ENCODE measurements at places on chromosomes 1 and 21.

DNA sequence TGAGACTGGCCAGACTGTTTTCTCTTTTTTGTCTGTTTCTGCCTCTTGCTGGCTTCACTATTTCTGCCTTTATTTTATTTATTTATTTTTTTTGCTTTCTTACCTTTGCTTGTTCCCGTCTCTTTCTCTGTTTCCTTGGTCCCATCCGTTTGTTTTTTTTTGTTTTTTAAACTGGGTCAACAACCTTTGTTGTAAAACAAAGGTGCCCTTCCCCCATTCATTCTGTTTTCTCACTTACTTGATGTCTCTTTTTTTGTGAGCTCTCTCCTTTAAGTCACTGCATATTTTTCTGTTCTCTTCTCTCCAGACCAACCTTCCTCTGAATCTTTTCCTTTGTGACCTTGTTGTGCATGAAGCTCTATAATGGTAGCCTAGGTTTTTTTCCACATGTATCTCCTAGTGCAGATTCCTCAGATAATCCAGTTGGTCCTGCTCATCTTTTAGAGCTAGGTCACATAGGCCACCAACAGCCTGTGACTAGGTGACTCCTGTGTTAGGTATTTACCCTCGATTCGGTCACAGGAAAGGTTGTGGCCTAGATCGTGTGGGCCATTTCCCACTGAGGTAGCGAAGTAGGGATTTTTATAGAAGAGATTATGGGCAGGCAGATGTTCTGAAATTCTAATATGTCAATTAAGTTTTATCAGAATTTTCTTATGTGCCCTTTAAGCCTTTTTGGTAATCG, 15.9 kb downstream of the GNAI3 start:
- no peak for DNase-seq

DNA sequence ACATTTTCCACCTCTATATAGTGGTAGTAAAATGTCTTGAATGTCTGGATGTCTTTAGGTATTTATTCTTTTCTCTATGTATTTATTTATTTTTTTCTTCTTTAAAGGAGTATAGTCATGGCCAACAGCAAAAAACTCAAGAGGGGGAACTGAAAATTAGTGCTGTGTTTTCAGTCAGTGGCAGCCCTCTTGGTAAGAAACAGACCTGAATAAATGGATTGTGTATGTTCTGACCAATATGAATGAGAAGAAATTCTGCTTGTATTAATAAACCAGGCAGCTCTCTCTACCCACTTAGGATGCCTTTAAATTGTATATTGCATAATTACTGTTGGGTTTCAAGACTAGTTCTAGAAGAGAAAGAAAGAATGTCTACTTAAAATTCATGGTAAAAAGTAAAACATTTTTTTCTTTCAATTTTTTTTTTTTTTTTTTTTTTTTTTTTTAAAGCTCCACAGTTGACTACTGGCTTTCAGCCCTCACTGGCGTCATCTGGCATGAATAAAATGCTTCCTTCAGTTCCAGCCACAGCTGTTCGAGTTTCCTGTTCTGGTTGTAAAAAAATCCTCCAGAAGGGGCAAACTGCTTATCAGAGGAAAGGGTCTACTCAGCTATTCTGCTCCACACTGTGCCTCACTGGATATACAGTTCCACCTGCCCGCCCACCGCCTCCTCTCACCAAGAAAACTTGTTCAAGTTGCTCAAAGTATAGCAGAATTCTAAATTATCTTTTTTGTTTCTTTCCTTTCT, 101.6 kb downstream of the ZMYM4 start:
- DNase-seq: no peak

DNA sequence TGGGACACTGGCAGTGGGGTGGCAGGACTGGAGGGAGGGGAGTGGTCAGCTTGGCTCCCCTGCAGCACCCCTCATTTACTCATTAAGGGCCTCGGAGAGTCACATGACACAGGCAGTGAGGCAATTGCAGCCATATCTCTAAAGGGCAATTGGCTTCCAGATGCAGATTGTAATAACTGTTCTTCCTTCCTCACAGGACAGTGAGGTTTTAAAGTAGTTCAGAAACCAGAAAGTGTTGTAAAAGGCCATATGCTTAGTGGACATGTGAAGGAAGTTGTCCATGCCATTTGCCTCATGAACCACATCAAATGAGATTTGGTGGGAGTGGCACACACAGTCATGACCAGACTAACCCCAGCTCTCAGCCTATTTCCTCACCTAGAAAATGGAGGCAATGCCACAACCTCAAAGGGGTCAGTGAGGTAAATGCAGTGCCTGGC, 11.1 kb downstream of the MTX1 start:
- peak; percentile 44 for DNase-seq

GRCh38 chr1:41711581-41711980, 207.1 kb downstream of the HIVEP3 start:
- DNase-seq: no peak

DNA sequence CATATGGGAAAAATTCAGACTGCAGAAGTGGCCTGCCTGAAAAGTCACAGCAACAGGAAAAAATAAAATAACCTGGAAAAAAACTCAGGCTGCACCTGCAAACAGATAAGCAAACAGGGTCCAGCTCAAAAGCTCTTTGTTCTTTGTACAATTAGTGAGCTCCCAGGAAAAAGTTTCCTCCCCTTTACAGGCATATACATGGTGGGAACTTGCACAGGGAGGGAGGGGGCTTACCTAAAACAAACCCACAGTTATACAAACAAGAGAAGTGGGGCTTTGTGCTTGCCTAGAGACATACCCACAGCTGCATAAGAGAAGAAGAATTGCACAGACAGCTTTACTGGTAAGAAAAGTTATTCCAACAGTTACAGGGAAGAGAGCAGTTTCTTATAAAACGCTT, 31.7 kb upstream of the COG2 start:
- no peak for DNase-seq

GRCh38 chr21:43608225-43608624, 51.1 kb downstream of the HSF2BP start:
- DNase-seq: no peak

DNA sequence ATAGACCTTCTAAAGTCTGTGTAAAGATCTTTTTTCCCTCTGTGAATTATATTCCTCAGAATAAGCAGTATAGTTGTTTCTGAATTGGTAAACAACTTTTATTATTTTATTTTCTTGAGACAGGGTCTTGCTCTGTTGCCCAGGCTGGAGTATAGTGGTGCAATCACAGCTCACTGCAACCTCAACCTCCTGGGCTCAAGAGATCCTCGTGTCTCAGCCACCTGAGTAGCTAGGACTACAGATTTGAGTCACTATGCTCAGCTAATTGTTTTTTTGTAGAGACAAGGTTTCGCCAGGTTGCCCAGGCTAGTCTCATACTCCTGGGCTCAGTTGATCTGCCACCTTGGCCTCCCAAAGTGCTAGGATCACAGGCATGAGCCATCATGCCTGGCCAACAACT, 26.6 kb upstream of the HMGN1 start:
- no peak for DNase-seq

DNA sequence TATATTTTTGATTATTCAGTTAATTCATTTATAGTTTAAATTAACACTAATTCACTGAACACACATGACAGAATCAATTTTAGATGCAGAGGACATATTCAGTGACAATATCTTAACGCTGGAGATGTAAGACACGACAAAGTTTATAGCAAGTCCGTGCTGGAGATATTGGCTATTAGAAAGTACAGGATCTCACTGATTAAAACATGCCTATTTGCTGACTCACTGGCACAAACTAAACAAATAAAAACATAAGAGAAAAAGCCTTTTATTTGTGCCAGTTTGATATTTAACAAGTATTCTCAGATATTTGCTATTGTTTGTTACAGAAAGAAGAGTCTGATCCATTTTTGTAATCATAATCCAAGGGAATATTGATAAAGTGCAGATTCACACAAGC, 1122.9 kb upstream of the B3GALT2 start:
- DNase-seq: no peak

Data from CD4-positive, alpha-beta T cell treated with Interferon gamma for 1 hour (primary cell).